ENCODE measurements at places on chromosomes 1 and 21. TPM values are rescaled to one million over a fixed set of nuclear protein-coding genes. Genes with fewer than 3 reads are reported as not detected.

RPE65 gene
- 37.7 TPM for total RNA-seq

DMRTA2 gene
- total RNA-seq: 3.1 TPM

S100B gene
- 67.8 TPM for total RNA-seq

HAPLN2 gene
- not detected for total RNA-seq

All from camera-type eye (tissue), 1 donor.